ENCODE measurements at places on chromosomes 4 and X. TPM values are rescaled to one million over a fixed set of nuclear protein-coding genes. Genes with fewer than 3 reads are reported as not detected.

Gene UBE2A
- 33.4 TPM for total RNA-seq

Gene PLXNB3
- total RNA-seq, result 7.7 TPM

Gene SMIM31
- total RNA-seq, result not detected

Gene ATOH1
- not detected for total RNA-seq

Gene TAF7L
- 0.16 TPM for total RNA-seq

Data from hair follicle dermal papilla cell (primary cell).